Effector memory CD4-positive, alpha-beta T cell (primary cell): ENCODE measurements at places on chromosomes 11 and 22.
A peak's percentile ranks its signal among the peaks of the same experiment; 100 is the strongest.

- no peak for DNase-seq
Observed at GRCh38 chr22:30205281-30206115, 41.1 kb downstream of the LIF start.

- no peak for DNase-seq
Observed at GRCh38 chr11:59894616-59895015, 16.0 kb downstream of the OOSP3 start.

- DNase-seq: no peak
Observed at GRCh38 chr11:66267039-66267378, 1.4 kb upstream of the RAB1B start.

- peak; percentile 27 for DNase-seq
Observed at GRCh38 chr11:46380340-46381047, 975 bp upstream of the MDK start.

DNA sequence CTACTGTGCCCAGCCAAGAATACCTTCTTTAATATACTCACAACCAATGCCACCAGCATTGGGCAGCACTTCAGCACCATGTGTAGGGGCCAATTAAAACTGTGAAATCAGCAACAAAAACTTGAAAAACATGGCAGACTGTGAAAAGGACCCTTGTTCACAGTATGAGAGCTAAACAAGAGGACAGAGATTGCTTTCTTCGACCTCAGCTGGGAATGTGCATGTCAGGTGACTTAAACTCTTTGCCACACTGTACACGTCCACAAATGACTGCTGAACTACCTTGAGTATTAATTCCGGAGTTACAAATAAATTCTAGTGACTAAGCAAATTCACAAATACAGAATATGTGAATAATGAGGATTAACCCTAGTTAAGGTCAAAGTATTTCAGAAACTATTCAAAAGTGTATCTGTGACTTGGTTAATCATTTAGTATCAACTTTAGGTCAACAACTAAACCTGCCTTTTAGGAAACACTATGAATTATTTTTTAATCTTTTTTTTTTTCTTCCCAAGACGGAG, 33.0 kb downstream of the DDX6 start:
- no peak for DNase-seq
